ENCODE measurements at places on chromosomes 3 and 15.
A peak's percentile ranks its signal among the peaks of the same experiment; 100 is the strongest.

DNA sequence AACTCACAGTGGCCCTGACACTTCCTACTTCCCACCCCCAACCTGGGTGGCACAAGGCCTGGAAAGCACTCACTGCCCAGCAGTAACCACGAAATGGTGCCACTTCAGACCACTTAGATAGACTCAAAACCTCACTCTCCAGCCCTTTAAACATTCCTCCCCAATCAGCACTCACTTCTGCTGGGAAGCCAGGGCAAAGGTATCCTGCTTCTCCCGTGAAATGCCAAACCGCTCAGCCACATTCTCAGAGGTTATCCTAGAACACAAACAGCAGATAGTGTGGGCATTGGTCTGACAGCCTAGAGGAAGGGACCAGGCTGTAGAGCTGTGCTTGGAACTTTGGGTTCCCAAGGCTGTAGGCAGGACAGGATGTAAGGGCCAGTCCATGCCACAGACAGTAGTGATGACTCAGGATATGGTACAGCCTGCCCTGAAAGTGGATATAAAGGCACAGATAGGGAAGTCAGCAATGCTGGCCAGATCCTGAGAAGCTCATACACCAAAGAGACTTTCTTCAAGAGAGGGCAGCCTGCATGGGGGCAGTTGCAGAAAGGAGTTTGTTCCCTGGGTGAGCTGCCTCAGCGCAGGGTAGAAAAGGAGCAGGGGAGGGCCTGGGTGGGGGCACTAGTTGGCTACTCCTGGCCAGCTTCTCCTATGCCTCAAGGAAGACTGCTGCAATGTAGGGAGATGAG lies 9.2 kb downstream of the ACAA1 start:
- DNase-seq = peak; percentile 31

GRCh38 chr3:101811875-101812274 lies 32.9 kb downstream of the NXPE3 start:
- no peak for DNase-seq

DNA sequence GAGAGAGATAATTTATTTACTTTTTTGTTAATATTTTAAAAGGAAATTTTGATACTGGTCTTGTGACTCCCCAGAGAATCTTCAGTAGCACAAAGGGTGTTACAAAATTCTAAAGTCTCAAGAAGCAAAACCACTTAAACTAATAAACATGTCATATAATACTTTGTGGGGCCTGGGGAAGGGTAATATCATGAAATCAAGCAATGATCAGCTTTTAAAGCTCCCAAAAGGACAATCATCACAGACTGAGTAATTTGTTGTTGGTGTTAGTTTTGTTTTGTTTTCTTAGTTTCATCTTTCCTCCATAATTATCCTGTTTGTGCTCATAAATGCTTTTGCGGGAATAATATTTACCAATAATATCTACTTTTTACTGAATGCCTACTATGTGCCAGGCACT lies 55.0 kb downstream of the TMEM212 start:
- no peak for DNase-seq

GRCh38 chr3:13372656-13373055 lies 47.5 kb downstream of the NUP210 start:
- DNase-seq = no peak

DNA sequence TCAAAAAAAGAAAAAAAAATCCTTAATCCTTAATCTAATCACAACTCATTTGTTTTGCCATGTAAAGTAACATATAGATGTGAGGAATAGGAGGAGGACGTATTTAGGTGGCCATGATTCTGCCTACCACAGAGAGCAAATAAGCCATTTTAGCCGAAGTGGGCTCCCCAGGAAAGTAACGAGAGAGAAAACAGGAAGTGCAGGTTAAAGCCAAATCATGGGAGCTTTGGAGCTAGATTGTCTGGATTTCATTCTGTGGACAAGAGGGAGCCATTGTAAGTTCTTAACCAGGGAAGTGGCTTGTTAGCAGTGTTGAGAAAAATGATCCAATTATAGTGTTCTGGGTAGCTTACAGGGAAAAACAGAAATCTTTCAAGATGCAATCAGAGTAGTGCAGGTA lies 9.4 kb downstream of the TMOD2 start:
- DNase-seq = no peak

DNA sequence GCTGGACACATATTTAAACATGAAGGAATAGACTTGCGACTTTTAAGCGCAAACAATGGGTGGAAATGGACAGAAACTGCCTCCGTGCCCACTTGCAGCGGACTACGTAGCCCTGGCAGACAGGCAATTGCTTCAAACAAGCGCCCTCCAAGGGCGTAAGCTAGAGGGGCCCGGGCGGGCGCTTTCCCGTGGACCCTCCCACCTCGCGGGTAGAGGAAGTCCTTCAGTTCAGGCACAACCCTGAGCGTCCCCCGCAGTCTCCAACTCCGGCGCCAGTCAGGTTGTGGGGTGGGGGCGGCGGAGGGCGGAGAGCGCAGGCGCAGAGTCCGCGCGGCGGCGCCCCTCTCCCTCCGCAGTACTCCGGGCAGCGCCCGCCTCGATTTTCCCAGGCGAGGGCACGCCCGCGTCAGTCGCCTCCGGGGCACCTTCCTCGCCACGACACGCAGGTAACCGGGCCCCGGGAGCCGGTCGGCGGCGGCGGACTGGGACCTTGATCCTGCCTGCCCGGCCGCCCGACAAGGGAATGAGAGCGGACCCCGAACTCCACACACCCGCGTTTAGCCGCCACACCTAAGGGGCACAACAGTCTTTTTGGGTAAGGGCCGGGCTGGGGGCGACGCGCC lies at the start of gene SLC35G2:
Gene SLC35G2 (plus strand): TSS at position 358 of the 623 bp plus-strand sequence. CDS start 35,335 bp downstream, outside the sequence.
- DNase-seq = peak; percentile 75

DNA sequence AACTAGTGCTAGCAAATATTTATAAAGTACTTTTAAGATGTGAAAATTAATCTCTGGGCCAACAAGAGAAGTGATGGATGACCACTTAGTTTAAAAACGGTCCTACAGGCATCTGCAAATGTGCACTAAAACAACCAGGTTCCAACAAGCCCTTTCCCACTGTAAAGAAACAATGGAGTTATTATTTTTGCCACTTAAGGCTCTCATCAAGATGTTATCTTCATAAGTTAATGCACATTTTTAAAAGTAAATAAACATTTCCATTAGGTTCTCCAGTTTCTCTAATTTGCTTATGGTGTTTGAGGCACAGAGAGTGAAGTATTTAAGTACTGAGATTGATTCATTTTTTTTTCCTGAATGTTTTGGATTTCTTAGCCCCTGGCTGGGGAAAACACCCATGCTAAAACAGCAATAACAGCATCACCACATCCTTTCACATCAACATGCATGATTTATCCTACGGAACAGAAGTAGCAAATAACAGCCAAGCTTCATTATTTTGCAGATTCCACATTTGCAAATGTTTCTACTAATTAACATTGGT lies 20.8 kb downstream of the ABI3BP start:
- no peak for DNase-seq

- no peak for DNase-seq
Measured at GRCh38 chr3:40524222-40524567, 565 bp upstream of the ZNF621 start.

DNA sequence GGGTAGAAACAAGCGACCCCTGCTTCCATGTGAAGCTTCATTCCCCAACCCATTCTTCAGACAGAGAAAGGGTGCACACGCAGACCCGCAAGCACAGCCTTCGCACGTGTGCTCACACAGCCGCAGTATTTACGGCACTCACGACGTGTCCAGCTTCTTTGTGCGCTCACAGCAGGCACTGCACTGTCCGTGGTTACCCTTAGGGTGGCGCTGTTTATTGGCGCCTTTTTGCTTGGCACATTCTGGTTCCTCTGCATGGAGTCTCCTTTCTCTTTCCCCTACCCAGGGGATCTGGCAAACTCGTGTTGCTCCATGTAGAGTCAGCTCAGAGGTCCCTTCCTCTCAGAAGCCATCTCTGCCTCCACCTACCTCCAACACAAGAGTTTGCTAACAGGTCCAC lies 115.1 kb downstream of the SLCO3A1 start:
- no peak for DNase-seq

- no peak for DNase-seq
Measured at GRCh38 chr3:157237886-157238285, 77.9 kb upstream of the CCNL1 start.

DNA sequence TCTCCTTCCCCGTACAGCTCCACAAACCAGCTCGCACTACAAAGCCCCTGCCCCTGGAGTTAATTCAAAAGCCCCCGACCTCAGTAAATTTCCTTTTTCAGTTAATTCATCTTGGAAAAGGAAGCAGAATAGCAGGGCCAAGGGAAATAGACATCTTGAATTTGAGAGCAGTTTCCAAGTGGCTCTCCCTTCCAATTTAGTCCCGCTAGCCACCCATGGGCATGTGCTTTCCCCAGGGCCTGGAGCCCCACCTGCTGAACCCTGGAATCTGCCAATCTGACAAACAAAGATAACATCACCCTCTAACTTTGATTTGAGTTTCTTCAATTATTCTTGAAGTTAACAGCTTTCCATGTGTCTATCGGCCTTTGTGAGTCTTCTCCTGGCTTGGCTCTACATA lies 31.7 kb downstream of the PRR20G start:
- DNase-seq = no peak

DNA sequence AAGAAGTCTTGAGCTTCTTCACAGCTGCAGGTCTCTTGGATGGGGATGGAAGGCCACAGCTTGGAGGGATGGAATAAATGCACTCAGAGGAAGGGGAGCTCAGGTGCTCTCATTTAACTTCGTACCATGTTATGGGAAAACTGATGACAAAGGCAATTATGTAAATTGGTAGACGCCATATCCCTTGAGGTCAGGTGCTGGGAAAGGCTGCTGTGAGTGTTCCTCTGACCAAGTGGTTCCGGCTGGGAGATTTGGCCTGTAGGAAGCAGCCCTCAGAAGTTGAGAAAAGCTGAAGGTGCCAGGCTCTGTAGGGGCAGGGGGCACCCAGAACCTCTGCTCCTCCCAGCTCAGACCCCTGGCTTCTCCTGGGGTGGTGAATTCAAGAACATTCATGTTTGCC lies 47.1 kb downstream of the FAH start:
- peak; percentile 16 for DNase-seq

DNA sequence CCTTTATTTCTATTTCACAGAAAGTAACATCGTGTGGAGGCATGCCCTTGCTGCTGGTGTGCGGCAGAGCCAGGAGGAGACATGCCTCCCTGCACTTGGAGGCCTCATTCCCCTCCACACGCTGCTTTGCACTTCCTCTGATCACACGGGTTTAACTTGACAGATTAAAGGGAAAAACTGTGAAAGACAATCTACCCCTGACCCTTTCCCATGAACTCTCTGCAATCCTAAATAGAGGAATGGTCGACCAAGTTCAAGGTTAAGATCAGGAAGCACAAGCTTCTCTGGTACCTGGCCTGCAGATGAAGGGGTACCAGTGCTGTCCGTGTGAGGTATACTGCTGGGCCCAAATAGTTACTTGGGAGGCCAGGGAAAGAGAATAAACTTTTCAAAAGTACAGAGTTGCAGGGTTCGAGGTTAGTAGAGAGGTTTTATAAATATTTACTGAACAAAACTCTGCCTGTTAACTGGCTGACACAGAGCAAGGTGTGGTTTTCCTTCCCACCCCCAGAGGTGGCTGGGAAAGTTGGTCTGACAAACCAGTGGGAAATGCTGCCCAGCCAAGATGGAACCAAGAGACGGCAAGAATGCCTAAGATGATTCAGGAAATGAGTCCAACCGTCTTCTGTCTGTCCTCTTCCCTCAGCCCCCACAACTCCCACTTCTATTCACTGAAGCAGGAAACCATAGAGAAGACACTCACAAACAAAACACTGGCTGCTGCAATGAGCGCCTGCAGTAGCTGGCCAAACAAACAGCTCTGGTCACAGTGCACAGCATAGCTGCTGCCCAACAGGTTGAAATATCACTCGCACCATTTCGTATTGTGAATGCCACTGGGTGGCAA lies 79.6 kb downstream of the IGF2BP2 start:
- DNase-seq = no peak

DNA sequence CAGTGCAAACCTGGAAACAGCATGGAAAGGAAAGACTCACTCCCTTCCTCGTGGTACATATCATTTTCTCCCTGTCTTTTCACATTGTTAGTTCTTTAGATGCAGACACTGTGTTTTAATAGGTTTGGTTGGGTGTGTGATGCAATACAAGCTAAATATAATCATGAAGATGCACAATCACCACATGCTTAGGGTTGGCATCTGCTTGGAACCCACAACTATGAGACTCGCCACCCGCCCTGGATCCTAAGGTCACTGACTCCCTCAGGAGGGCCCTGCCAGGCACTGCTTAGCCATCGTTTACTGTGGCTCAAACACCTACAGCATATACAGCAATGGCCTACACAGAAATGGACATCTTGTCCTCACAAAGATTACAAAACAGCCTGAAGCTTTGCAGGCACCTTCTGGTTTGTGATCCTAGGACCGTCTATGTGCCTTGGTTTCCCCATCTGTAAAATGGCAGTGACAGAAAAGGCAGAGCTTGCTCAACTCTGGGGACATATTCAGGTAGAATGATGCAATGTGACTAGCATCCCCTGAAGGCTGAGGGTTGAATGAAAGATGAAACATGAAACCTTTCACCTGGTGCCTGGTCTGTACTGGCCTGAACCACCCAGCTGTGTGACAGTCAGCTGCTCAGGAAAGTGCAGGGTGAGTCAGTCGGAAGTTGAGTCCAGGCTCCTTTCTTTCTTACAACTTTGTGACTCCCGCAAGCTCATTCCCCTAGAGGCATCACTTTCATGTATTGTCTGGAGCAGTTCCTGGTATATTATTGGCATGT lies 123.6 kb upstream of the PFN2 start:
- DNase-seq = no peak

GRCh38 chr3:50689558-50689957 lies 14.8 kb downstream of the DOCK3 start:
- DNase-seq = no peak

DNA sequence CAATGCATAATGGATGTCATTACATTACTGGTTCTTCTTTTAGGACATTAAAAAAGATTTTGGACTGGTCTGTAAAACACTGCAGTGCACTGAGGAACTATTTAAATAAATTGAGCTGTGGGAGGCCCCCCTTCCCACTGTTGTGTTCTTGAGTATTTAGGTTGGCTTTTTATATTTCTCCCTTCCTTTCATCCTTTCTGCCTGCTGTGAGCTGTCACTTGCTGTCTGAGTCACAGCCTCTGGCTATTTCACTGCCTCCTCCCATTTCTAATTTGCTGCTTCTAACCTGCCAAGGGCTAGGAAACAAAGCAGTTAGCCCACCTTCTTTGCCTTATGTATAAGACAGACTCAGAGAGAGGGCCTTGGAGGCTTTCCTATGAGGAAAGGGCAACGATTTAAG lies 89.0 kb upstream of the FNDC3B start:
- no peak for DNase-seq

DNA sequence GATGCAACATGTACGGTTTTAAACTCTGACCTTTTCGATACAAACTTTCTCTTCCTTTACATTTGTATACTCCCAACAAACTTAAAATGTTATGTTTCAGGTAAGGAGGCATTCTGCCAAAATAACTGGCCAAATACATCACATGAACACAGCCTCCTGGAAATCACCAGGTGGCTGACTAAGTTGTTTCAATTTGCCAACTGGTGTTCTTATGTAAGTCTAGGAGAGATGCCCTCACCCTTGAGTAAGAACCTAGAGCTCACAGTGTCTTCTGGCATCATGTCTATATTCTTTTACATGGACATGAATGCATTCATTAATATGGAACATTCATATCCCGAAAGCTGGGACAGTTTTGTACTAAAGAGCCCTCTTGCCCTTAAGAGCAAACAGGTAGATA lies 341.1 kb upstream of the NR2F2 start:
- DNase-seq = no peak

GRCh38 chr3:174220775-174221554 lies 638.2 kb upstream of the NAALADL2 start:
- no peak for DNase-seq

GRCh38 chr15:98767692-98768091 lies 119.4 kb downstream of the IGF1R start:
- no peak for DNase-seq

- DNase-seq = no peak
Measured at GRCh38 chr15:66105286-66106265, 148.0 kb downstream of the MEGF11 start.

GRCh38 chr3:132394320-132394719 lies 23.0 kb upstream of the DNAJC13 start:
- DNase-seq = no peak

Data from coronary artery (tissue), 2 donors.